Activated T-helper 1 cell treated with anti-CD3 and anti-CD28 coated beads, Interleukin-2, amount 50 U/mL, for 16 hours (primary cell): ENCODE measurements at places on chromosomes 3 and 15.

- DNase-seq: no peak
Observed at GRCh38 chr3:130737622-130738021, 9.0 kb downstream of the PIK3R4 start.

GRCh38 chr3:30319713-30320112 is 286.7 kb upstream of the TGFBR2 start:
- DNase-seq: no peak

- no peak for DNase-seq
Observed at GRCh38 chr3:172771672-172772071, 21.1 kb downstream of the ECT2 start.

GRCh38 chr3:76369170-76369569 is 583.8 kb upstream of the ZNF717 start:
- DNase-seq: no peak

- no peak for DNase-seq
Observed at GRCh38 chr3:133295199-133295901, 104.5 kb upstream of the BFSP2 start.

DNA sequence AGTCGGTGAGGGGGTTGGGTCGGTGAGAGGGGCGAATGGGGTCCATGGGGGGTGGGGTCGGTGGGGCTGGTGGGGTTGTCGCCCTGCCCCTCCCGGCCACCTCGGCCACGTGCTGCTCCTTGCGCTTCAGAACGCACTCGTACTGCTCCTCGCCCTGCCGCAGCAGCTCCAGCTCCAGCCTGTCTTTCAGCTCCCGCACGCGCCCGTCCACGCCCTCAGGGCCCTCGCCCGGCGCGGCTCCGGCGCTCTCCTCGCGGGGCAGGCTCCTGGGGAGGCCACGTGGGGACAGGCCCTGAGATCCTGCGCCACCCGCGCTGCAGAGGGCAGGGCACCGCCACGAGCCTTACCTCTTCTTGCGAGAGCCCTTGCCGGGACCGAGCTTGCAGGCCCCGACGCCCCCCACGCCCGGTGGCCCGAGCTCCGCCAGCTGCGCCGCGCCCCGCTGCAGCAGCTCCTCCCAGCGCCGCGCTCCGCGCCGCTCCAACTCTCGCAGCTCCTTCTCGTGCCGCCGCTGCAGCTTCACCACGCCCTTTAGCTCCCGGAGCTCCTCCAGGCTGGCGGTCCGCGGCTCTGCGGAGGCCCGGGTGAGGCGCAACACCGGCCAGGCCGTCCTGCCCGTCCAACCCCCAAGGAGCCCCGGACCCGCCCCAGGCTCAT is 8.2 kb upstream of the ANKRD63 start:
- DNase-seq: no peak

- DNase-seq: no peak
Observed at GRCh38 chr3:106829206-106829605, 548.0 kb upstream of the CCDC54 start.

DNA sequence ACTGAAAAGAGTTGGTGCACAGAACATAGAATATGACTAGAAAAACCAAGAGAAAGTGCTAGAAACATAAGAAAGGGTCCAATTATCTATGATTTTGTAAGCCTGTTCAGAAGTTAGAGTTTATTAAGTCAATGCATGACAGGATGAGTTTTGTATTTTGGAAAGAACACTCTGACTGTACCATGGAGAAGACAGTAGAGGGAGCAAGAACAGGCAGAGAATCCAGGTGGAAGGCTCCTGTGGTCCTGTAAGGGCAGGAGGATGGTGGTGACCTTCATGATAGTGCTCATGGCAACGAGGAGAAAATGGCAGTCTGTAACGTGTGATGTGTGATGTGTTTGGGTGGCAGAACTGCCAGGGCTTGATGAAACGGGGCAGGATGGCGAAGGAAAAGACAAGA is 249.1 kb downstream of the CTNNB1 start:
- no peak for DNase-seq

DNA sequence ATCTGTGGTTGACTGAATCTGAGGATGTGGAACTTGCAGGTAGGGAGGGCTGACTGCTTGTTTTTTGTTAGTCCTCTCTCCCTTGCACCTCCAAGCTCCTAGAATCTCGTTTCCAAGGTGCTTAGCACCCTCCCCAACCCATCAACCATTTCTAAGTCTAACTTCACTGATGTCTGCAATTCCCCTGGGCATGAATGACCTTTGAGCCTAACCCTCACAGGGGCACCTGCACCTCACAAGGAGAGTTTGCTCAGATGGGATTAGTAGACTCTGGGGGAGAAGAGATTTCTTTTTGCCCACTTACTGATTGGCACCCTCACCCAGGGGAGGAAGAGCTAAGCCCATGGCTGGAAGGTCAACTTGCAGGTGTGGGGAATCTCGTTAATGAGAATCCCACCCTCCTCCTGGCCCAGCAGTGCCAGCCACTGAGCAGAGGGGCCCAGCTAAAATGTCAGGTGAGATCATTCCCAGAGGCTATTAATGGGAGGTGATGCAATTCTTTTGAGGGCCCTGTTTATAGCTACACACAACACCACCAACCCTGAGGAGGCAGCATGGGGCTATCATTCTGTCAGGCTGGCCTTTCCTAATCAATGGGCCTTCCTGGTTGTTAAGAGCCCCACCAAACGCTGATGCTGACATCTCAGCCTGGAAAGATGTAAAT is 81.6 kb upstream of the HERC1 start:
- DNase-seq: no peak

DNA sequence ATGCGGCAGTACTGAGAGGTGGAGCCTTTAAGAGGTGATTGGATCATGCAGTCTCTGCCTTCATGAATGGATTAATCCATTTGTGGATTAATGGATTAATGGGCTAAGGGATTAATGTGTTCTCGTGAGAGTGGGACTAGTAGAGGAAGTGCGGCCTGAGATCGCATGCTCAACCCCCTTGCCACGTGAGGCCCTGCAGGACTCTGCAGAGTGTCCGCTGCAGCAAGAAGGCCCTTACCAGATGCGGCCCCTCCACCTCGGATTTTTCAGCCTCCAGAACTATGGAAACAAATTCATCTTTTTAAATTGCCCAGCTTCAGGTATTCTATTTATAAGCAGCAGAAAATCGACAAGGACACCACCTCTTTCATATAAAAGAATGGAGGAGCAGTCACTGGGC is 148.8 kb downstream of the TPRA1 start:
- DNase-seq: no peak

GRCh38 chr3:72171946-72172345 is 387.0 kb upstream of the PROK2 start:
- no peak for DNase-seq

DNA sequence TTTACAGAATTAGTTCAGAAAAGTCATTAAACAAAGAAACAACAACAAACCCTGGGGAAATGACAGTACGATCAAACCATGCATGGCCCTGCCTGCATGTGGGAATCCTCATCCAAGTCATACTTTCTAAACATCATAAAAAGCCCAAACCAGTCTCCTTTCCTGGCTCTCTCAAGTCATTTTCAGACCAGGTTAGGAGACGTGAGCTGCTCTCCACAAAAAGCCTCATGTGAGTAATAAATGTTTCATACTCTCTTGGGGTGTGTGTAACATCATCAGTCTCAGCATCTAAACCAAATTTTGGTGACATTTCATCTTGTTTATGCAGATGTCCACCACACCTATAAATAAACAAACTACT is 18.9 kb downstream of the GREM1 start:
- no peak for DNase-seq

- no peak for DNase-seq
Observed at GRCh38 chr15:34791701-34792100, 3.6 kb downstream of the ACTC1 start.

GRCh38 chr3:71705681-71706080 is 19.5 kb downstream of the EIF4E3 start:
- no peak for DNase-seq

DNA sequence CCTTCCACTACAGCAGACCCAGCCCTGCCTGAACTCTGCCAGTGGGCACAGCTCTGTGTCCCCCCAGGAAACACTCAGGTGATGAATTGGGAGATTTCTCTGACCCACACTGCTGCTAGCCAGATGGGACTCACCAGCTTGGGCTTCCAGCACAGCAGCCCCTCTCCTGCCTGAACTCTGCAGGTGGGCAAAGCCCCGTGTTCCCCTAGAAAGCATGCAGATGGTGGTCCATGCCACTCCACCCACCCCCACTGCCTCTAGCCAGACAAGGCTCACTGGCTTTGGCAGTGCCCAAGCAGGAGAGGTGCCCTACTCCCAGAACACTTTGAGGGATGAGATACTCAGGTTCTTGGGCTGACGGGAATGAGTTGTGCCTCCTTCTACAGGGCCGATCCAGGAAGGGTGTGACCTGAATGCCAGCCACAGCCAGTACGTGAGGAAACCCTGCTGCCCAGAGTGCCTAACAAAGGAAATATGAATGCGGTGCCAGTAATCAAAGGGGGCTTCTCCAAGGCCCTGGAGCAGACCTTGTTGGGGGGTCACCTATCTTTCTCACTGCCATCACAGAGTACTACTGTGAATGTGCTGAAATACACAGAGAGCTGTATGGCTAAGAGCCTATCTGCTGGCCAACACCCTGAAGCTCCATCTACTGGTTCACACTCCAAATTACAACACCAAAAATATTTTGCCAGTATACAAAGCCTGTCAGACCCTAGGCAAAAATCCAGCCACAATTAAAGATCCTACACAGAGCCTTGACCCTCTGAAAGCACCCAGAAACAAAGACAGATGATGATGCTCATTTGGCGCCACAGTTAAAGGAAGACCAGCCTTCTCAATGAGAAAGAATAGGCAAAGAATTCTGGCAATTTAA is 61.9 kb downstream of the BTLA start:
- no peak for DNase-seq

DNA sequence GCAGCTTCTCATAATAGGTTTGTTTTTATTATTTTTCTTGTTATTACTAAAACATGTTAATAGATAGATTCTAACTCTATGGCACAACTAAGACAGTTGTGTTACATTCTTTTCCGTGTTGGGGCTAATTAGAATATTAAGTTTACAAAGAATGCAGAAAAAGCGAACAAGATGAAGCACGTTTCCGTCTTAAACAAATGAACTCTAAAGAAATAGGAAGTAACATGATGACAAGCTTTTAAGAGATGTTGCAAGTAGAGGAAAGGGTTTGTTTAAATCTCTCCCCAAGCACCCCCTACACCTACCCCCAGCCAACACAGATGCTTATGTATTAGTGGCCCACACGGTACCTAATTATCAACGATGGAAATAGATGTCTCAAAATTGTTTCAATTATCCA is 207.1 kb downstream of the TP63 start:
- no peak for DNase-seq

DNA sequence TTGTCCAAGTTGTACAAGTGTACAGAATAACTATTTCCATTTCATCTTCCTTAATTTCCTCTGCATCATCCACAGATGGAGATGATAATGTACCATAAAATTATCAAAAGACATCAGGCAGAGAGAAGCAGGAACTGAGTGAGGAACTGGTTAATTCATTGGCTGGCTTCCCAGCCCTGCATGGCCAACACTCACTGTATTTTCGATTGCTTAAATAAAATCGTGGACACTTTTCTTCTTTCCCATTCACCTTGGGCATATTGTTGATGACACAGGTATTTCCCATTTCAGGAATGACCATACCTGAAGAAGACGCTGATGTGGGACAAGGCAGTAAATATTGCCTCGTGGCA is 144.2 kb upstream of the ABHD17C start:
- no peak for DNase-seq

GRCh38 chr3:10956986-10957385 is 35.6 kb upstream of the SLC6A1 start:
- DNase-seq: no peak

DNA sequence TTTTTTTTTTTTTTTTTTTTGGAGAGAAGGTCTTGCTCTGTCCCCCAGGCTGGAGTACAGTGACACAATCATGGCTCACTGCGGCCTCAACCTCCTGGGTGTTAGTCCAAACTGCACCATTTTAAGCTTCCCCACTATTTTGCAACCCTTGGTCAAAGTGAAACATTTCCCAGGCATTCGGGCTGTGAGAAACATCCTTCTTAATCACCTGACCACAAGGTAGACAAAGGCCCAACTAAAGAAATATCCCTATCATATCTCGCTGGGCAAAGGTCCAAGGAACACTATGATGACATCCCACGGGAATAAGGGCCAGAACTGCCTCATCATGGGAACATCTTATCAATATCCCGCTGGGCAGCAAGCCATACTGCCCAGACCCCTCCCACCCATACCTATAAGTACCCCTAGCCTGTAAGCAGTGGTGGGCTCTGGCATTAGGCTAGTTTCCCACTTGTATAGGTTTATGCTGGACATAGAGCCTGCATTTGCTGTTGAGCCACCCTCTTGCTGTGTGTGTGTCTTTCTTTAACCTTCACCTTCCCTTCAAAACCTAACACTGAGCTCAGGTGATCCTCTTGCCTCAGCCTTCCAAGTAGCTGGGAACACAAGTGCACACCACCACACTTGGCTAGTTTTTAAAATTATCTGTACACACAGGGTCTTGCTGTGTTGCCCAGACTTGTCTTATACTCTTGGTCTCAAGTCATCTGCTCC is 95.2 kb downstream of the SEMA5B start:
- no peak for DNase-seq

- no peak for DNase-seq
Observed at GRCh38 chr3:65581313-65581712, 457.4 kb downstream of the MAGI1 start.

GRCh38 chr15:67190813-67191212 is 63.6 kb downstream of the AAGAB start:
- DNase-seq: no peak

GRCh38 chr15:90020936-90021507 is 19.9 kb downstream of the ZNF710 start:
- no peak for DNase-seq

DNA sequence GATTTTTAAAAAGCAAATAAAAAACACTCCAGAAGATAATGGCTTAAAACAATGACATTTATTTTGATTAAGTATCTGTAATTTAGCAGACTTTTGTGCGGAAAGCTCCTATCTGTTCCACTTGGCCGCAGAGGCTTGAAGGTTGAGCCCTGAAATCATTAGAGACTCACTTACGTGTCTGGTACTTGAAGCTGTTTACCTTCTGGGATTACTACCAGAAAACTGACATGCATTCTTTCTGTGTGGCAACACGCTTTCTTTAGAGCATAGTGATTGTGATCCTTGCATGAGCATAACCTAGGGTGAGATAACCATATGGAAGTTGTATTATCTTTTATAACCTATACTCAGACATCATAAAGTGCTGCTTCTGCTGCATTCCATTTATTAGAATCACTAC is 298.5 kb downstream of the SI start:
- DNase-seq: no peak
